ENCODE measurements at places on chromosomes 12 and 14.
A peak's percentile ranks its signal among the peaks of the same experiment; 100 is the strongest.

DNA sequence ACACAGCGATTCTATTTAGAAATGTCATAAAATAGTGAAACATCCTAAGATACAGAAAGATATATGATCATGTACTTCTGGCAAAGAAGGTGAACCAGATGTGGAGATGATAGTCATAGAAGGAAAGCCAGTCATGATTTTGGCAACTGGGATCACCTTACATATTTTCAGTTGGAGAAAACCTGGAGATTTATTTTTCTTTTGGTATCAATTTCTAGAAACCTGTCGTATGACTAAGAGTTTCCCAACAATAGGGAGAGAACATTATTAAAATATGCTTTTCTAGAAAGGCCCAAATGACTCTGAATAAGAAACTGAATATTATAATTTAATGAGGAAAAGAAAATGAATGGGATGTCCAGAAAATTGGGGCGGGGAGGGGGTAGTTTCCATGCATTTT, 396.4 kb downstream of the ZFP36L1 start:
- DNase-seq: no peak

DNA sequence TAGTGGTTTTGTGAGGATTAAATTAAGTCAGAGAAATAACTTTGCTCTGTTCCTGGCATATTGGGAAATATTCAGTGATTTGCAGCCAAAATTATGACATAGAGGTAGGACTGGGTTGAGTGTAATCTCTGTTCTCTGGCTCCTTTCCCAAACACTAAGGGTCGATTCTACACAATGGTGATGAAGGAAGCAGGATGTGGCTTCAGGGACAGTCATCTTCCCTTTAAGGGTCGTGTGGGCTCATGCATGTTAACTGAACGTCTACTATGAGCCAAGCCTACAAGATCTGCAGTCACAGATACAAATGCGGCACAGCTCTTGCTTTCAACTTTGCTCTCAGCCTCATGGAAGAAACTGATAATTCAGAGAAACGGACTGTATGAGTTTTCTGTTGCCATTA, 381.6 kb downstream of the VRK1 start:
- DNase-seq: no peak

DNA sequence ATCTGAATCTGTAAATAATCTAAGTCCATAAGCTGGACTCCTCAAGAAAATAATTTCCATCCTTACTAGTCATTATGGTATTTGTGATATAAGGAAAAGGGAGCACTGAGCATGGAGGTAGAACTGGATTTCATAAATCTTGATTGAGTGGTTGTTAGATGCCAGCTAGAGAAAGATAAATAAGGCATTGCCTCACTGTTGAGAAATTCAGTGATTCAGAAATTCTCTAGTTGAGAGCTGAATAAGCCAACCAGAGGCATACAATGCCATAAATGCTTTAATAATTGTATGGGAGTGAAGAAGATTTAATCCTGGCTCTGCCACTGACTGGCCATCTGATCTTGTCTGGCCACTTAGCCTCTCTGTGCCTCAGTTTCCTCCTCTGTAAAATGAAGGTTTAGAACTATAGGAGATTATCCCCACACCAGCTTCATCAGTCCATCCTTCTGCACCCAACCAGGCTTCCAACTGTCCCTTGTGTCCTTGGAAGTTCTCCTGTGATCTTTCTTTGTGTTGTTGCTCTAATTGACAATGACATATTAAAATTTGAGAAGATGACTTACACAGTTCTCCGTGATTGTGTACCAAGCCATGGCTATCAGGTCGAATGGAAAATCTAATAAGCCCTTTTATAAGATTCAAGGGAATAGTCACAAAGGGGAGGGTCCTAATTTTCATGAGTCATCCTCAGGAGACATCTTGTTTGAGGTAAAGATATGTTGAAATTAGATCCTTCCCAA, 394.3 kb downstream of the EGLN3 start:
- no peak for DNase-seq

DNA sequence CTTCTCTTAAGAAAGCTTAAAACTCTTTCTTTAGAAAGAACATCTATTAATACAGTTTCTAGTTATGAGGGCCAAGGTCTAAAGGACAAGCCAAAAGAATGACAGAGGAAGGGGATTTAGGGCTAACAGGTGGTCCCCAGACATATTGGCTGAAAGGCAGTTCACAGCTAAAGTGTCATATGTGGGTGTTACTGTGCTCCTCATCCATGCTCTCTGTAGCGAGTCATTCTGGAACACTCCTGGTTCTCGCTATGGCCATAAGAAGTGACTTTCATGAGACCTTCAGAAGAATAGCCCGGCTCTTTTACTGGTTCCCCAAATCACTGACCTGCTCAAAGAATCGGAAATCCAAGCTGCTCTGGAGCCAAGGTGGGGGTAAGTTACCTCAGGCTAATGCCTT, 55.0 kb downstream of the TBK1 start:
- DNase-seq: no peak

GRCh38 chr12:14844401-14844800, 1.1 kb upstream of the ART4 start:
- no peak for DNase-seq

DNA sequence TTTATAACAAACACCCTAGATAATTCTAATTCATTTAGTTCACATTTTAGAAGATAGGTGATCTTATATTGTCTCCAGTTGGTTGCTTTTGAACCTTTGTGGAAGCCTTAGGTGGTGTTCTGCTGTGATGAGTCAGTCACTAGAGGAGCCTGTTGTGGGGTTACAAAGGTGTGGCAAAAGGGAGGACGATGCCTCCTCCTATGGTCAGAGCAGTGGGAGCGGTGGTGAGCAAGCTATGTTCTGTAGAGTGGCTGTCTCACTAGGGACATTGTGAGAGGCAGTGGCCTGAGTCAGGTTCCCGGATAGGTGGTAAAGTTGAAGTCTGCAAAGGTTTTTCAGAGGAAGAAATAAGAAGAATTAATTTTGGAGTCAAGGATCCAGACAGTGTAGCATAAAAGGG, 71.6 kb upstream of the USP44 start:
- peak; percentile 49 for DNase-seq

DNA sequence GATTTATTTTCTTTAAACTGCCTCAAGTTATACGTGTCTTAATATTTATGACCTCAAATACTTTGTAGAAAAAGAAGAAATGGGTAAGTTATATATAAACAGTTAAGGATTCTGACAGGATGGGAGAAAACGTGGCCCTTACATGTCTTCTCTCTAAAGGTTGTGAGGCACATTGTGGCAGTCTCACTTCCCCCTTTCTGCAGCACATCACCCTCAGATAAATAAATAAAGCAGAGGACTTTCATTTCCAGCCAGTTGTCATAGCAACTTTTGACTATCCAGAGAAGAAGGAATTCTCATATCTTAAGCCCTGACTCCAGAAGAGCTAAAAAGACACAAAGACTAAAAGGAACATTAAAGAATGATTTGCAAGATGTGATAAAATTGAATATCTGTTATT, 28.8 kb upstream of the CEP83 start:
- DNase-seq: no peak

DNA sequence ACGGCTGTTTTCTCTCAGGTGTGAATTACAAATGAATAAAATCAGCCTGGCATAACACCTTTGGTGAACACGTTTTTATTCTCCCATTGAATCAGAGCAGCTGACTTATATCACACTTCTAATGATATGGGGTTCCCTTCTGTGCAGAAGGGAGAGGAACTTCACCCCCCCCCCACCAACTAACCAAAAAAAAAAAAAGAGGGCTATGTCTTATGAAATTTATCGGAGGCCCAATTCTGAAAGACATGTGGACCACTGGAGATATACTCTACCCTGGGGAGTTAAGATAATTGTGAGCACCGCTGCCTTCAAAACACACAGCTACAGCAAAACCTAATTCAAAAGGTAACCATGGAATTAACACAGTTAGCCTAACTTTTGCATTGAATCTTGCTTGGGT, 4.6 kb downstream of the BCL11B start:
- no peak for DNase-seq

DNA sequence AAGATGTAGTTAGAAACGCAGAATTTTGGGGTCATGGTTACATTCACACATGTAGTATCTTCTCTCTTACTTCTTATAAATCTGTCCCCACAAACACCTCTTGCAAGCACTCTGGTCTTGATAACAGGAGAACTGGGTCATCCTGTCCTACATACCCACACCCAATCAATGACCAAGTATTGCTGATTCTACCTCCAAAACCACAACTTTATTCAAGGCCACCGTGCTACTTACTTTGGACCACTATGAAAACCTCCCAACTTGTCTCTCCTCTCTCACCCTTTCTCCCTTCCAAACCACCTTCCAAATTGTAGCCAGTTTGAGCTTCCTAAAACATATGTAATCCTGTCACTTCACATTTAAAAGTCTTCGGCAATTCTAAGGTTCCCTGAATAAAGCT, 5.4 kb downstream of the SERPINA11 start:
- DNase-seq: no peak

- DNase-seq: no peak
Observed at GRCh38 chr12:1619587-1619986, 9.4 kb upstream of the WNT5B start.

- DNase-seq: no peak
Observed at GRCh38 chr12:71478270-71478669, 38.7 kb downstream of the LGR5 start.

- DNase-seq: no peak
Observed at GRCh38 chr12:64747695-64748094, 11.5 kb downstream of the GNS start.

DNA sequence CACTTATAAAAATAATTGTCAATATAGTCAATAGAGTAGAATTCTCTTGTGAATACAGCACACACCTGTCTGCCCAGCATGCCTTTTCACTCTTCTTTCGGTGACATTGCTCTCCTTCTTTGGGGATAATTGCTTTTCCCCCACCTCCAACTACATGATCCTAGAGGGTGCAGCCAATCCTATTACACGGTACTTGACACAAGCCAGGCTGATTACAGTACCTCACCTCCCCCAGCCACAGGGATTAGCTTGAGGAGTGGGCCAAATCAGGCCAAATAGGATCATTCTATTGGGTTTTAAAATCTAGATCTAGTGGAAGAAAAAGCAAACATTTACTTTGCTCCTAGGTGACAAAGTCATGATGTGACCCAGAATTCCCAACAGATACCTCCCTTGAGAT, 16.8 kb upstream of the NFYB start:
- DNase-seq: no peak

DNA sequence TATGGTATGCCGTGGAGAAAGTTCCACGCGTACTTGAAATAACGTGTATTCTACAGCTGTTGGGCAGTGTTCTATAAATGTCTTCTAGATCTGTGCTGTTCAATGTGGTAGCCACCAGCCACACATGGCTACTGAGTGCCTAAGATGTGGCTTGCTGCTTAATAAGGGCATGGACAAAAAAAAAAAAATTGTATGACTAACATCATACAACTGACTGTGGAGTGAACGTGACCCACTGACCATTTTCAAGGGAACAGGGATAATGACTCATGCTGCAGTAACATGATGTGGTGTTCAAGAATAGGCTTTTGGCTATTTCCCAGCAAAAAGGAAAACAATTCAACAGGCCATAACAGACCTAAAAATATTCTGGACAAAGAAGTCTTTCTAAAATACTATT, 13.0 kb downstream of the ATG14 start:
- peak; percentile 38 for DNase-seq

GRCh38 chr12:120364487-120364886, 4.5 kb downstream of the MSI1 start:
- no peak for DNase-seq

GRCh38 chr14:53640695-53641094, 315.9 kb downstream of the BMP4 start:
- DNase-seq: no peak

DNA sequence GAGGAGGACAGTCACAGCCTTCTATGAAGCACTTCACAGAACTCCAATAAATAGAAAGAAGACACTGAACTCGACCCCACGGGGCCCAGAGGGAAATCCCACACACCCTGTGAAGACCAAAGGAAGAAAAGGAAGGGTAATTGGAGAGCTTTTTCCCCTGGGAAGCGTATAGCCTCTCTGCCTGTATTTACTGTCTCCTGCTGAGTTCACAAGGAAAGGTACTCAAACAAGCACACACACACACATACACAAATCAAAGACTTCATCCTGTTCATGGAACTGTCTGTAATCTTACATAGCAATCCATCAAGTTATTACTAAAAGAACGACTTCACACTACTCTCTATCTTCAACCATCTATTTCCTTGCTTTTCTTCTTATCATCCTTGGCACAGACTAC, 15.3 kb downstream of the FOXN3 start:
- no peak for DNase-seq

- peak; percentile 90 for DNase-seq
Observed at GRCh38 chr12:46489951-46490388, 117.4 kb upstream of the SLC38A2 start.

GRCh38 chr12:100141666-100141997, 1.0 kb downstream of the BLTP3B start:
- DNase-seq: no peak

All from SW480 (cell line).